ENCODE measurements at places on chromosomes 7 and 10.
A peak's percentile ranks its signal among the peaks of the same experiment; 100 is the strongest.

DNA sequence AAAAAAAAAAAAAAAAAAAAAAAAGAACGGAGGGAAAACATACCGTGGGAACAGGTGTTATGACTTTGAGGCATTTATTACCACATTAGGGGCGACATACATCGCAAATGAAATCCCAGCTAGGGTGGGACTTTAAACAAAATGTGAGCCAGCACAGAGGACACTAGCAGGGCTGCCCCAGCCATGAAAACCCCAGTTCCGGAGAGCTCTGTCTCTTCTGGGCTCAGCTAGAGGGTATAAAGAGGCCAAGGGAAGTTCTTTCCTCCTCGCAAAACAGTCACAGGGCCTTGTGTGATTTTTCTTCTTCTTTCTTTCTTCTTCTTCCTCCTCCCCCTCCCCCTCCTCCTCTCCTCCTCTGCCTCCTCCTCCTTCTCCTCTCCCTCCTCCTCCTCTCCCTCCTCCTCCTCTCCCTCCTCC is 59.9 kb upstream of the ECHDC3 start:
- DNase-seq = no peak

DNA sequence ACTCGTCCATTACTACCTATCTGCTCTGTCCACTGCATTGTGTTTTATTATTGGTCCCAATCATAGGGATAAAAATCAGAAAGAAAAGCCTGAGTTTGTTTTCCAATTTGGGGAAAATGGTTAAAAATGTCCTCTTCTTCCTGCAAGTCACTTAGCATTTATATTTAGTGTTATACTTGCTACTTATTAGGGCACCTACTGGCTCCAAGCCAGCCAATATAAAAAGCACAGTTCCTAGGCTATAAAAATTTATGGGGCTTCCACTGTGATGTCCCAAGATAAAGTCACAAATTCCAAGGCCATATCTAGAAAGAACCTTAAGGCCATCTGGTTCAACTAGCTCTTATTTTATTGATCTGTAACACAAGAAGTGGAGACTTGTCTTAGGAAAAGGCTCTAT is 3.2 kb downstream of the SLC35B4 start:
- DNase-seq = no peak

- no peak for DNase-seq
Observed at GRCh38 chr7:8229927-8230326, 32.0 kb downstream of the ICA1 start.

- peak; percentile 40 for DNase-seq
Observed at GRCh38 chr10:132387764-132388210, 9.2 kb upstream of the PWWP2B start.

DNA sequence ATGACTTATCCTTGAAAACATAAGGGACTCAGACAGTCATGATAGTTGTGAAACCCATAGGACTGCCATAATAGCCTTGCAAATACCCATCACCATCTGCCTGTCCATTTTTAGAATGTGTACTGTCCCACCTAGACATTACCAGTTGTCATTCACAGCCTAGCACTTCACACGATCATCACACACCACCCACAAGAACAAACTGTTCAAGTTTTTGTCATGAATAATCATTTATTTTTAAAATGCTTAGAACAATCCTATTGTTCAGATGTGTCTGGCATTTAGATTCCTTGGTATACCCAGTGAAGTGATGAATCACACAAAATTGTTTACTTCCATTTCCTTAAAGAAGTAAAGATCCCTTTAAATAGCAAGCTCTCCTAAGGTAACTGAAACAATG is 46.6 kb downstream of the CCDC3 start:
- DNase-seq = no peak

GRCh38 chr7:132440151-132440550 is 136.1 kb downstream of the PLXNA4 start:
- DNase-seq = no peak

GRCh38 chr7:149669121-149669818 is 104.1 kb downstream of the ZNF467 start:
- no peak for DNase-seq

DNA sequence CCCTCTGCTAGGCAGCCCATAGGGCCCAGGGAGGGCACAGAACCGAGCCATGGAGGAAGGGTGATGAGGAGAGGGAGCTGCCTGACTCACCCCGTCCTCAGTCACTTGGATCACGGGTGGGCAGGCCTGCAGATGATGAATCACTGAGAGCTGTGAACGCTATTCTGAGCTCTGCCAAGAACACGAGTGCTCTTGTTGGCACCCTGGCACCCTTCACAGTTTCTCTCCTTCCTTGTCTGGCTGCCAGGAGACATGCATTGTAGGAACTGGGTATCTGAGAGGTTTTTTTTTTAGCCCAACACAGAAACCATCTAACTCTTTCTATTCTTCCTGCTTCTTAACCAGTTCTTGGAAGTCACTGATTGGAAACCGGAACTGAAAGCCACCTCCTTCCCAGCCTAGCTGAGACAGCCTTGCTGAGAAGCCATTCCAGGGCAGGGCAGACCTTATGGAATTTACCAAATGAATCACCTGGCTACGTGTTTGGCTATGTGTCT is 82.1 kb downstream of the SLC37A3 start:
- no peak for DNase-seq

DNA sequence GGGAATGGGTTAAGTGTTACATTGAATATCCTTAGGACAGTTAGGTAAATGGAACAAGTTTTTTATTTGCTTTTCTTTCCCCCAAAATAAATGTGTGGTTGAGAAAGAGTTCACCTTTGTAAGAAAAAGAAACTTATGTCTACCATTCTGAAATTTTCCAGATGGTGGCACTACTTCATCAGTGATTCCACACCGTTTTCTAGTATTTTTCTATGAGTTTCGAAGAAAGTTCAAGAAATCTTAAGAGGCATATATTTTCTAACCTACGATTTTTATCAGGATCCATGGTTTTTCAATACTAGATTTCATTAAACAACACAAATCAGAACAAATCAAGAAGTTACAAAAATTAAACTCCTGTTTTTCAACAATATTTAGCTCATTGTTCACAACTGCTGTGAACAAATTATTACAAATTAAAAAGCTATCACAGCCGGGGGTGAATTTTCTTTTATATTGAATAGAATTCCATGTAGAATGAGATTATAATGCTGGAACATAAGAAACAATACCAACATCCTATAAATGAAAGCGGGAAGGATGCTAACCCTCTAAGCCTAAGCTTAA is 163.1 kb upstream of the NPVF start:
- DNase-seq = no peak

- no peak for DNase-seq
Observed at GRCh38 chr10:127407551-127407950, 141.6 kb upstream of the NPS start.

All from stimulated activated CD8-positive, alpha-beta memory T cell treated with anti-CD3 and anti-CD28 coated beads, Interleukin-4, amount 100 ng/mL, for 4 hours (primary cell).